PC-9 (cell line): ENCODE measurements at places on chromosomes 1 and 21. TPM values are rescaled to one million over a fixed set of nuclear protein-coding genes. Genes with fewer than 3 reads are reported as not detected.

DNA sequence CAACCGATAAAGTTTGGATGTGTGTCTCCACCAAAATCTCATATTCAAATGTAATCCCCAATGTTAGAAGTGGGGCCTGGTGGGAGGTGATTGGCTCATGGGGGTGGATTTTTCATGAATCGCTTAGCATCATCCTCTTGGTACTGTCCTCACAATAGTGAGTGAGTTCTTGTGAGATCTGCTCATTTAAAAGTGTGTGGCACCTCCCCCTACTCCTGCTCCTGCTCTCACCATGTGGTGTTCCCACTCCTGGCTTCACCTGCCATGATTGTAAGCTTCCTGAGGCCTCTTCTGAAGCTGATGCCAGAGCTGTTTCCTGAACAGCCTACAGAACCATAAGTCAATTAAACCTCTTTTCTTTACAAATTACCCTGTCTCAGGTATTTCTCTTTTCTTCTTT lies 28.2 kb upstream of the PRDX6 start:
- no peak for DNase-seq

DNA sequence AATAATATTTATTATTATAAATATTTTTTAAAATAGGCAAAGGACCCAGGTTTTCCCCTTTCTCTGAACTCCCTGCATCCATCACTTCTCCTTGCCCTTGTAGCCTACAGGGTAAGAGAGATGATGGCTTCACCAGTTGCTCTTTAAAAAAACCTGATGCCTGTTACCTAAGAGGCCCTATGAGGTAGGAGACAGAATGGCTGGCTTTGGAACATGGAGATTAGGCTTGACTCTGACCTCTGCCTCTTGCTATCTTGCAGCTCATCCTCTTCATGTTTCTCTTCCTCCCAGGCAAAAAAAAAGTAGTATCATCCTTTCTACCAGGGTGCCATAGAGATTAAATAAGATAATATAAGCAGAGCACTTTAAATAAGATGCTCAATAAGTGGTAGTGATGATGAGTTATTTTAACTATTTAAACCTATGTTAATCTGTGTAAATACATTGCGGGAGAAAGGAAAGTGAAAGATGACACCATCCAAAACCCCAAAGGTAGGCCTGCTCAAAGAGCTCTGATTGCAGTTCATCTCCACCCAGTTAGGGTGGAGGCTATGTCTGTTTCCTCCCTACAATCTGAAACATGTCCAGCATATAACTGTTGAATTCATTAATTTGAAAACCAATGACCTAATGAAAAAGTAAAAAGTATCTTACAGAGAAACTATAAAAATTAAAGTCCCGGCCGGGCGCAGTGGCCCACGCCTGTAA lies 51.8 kb downstream of the RGS2 start:
- DNase-seq: no peak

DNA sequence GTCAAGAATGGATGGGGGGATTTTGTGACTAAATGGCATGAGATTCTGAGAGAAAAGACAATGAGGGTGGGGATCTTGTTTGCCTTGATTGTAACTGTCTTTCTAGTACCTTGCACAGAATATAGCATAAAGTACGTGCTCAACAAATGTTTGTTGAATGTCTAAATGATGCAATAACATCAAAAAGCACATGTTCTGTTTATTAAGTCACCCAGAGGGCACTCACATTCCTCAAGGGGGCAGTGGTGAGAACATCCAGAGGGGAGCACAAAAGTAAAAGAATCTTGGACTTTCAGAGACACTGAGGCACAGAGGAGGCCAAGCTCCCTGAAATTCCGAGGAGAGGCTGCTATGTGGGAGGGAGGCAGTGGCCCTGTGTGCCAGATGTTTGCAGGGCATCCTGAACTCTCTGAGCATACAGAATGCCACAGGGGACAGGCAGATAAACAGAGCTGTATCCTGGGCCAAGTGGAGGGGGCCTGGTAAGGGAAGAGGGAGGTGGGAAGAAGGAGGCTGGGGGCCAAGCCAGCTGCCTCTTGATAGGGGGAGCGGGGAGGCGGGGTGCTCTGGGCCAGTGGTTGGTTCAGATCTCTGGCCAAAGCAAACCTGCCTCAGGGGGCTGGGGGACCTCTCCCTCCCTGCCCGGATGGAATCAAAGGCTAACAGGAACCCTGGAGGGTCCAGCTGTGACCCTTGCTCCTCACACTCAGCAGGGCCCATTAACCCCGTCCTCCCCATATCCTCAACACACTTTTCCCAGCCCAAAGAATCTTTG lies 6.5 kb upstream of the ATP1A2 start:
- no peak for DNase-seq

DNA sequence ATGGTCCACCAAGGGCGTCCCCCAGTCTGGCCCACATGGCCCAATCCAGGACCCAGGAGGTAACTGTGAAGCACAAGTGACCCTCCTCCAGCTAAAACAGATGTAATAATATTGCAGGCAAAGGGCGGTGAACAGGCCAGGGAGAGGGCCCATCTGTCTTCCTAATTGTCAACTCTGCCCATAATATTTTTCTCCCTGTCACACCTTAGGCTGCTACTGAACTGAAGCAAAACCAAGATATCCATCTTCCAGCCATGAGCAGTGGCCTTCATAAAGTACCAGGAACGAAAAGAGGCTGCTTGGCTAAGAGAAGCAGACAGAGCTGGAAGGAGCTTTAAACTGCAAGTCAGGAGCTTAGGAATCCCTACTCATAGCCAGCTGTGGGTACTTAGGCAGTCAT lies 3.1 kb downstream of the KANK4 start:
- DNase-seq: no peak

GRCh38 chr1:60196026-60196425 lies 122.5 kb upstream of the C1orf87 start:
- no peak for DNase-seq

GRCh38 chr1:3211582-3212375 lies 142.8 kb downstream of the PRDM16 start:
- no peak for DNase-seq

GRCh38 chr1:33137800-33138199 lies 44.0 kb downstream of the TRIM62 start:
- DNase-seq: no peak

GRCh38 chr1:99707535-99708142 lies 58.8 kb downstream of the FRRS1 start:
- peak; percentile 55 for DNase-seq

DNA sequence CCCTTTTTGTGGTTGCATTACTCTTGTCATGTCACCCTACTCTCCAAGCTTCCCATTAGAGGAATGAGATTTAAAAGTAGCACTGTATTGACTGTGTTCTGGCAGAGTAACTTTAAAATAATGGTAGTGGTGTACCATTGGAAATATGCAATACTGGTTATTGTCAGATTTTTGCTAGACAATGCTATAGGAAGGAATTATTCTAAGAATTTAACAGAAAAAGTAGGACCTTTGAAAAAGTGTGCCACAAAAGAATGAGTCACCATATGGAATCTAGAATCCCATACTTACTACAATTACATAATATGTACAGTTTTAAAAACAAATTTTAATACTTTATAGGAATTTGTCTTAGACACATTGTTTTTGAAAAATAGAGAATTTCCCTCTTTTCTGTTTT lies 13.8 kb downstream of the MIER1 start:
- DNase-seq: no peak

DNA sequence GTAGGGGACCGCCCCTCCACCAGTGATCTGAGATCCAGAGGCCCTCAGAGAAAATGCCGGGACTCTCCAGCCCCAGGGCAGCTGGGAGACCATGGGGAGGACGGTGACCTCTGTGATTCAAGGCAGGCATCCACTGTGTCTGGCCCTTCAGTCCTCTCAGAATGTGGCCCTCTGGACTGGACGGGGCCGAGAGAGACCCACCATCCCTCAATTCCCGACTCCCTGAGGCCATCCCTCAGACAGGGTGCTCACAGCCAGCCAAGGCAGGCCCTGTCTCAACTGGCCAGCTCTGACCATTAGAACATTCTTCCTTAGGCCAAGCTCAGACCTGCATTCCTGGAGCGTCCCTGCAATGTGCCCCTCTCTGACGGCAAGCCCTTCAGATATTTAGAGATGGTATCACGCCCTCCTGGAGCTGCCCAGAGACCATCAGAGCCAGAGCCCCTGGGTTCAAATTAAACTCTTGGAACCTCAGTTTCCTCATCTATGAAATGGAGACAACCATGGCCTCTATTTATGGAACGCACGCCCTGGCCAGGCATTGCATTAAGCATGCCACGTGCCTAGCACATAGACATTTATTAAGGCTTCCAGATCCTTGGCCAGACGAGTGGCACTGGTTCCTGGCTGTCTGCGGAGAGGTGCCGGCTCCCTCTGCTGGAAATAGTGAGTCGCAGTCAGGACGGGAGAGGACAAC lies 9.6 kb upstream of the EPS8L3 start:
- DNase-seq: peak; percentile 78

GRCh38 chr1:147077936-147078605 lies 94.2 kb downstream of the PRKAB2 start:
- DNase-seq: no peak

DNA sequence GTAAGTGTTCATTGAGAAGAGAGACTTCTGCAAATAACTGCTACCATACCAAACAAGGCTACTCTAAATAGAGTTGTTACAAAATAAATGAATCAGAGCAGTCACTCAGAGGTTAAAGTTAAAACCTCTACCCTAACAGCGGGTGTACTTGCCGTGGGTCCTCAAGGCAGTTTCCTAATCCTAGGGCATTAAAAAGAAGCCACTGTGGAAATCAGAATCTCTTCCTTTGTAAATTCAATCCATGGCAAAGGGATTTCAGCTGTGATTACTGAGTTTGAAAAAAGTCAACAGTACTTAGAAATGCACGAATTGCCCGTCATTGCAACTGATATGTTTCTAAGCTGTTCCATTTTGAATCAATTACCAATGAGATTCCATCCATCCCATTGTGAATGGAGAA lies 13.5 kb downstream of the TBX15 start:
- no peak for DNase-seq

GRCh38 chr1:51990478-51990965 lies at the start of gene RAB3B:
Gene RAB3B, minus strand, starts transcription at chr1:51990700. Its CDS starts 13,583 bp downstream, at chr1:51977117.
- DNase-seq: peak; percentile 85

DNA sequence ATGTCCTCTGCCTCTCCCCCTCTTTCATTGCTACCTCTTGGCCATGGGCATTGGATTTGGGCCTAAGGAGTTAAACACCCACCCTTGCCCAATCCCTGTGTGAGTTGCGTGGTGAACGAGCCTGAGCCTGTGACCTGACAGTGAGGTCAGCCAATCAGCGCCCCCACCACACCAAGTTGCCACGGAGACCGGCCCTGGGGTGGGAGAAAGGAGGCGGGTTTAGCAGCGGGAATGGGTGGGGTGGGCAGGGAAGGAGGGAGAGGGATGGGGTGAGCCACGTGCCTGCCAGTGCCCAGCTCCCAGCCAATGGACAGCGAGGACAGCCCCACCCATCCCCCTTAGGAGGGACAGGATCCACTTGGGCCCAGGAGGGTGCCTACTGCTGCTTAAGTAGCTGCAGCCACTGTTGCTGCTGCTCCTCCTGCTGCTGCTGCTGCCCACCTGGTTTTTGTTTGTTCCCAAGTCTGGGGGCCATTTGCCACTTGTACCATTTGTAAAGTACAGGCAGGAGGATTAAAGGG lies 9.5 kb downstream of the ZBTB7B start:
- no peak for DNase-seq

GRCh38 chr1:187977298-187977697 lies 1148.5 kb downstream of the PLA2G4A start:
- DNase-seq: no peak

- no peak for DNase-seq
Observed at GRCh38 chr1:40870135-40870728, 8.1 kb upstream of the CITED4 start.

GRCh38 chr1:11331036-11331944 lies 58.3 kb downstream of the UBIAD1 start:
- no peak for DNase-seq

Gene HSD3B2
- not detected in 2 replicates for total RNA-seq

Gene ATAD3A
- total RNA-seq: 36.6 and 43.6 TPM in 2 replicates
